ENCODE measurements at places on chromosomes 16 and 17.

- DNase-seq = no peak
Measured at GRCh38 chr16:9270941-9271340, 179.5 kb downstream of the HAPSTR1 start.

DNA sequence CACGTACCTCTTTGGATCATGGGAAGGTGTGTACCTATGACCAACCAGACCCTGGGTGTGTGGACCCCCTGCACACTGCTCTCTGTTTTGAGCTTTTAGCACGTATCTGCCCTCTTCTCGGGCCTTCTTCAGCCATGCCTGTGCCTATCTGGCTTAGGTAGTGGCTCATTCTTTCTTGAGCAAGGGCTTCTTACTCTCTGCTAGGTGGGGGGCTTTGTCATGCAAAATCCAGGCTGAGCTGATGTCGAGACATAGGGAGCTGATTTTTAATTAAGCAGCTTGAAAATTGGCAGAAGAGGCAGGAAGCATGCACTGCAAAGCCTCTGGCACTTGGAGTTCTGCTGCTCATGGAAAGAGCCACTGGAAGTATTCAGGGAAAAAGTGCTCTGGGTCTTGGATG is 181.6 kb upstream of the IRX6 start:
- no peak for DNase-seq

- no peak for DNase-seq
Measured at GRCh38 chr16:63618896-63619485, 1502.9 kb downstream of the CDH11 start.

DNA sequence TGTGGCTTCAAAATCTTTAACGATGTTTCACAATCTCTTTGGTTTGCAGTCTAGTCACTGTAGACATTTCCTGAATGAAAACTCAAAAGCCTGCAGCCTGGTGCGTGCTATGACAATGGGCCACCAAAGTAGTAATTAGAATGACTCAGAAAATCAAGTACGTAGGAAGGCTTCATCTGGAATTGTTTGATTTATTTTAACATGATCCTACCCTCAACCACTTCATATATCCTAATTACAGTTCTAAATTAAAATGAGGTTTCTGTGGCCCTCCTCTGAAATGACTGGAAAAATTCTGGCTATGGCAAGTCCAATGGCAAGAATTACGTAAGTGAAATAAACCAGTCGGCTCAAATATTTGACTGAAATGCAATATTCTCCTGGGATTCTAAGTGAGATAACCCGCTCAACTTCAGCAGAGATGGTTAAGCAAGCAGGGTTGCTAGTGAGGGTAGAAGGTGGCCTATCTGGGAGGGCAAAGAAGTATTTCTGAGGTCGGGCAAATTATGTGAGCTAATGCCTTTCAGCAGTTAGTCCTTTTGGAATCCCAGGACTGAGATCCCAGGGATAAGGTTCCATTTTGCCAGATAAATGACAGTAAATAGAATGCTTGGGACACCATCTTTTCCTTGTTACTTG is 145.6 kb upstream of the MYOCD start:
- no peak for DNase-seq

DNA sequence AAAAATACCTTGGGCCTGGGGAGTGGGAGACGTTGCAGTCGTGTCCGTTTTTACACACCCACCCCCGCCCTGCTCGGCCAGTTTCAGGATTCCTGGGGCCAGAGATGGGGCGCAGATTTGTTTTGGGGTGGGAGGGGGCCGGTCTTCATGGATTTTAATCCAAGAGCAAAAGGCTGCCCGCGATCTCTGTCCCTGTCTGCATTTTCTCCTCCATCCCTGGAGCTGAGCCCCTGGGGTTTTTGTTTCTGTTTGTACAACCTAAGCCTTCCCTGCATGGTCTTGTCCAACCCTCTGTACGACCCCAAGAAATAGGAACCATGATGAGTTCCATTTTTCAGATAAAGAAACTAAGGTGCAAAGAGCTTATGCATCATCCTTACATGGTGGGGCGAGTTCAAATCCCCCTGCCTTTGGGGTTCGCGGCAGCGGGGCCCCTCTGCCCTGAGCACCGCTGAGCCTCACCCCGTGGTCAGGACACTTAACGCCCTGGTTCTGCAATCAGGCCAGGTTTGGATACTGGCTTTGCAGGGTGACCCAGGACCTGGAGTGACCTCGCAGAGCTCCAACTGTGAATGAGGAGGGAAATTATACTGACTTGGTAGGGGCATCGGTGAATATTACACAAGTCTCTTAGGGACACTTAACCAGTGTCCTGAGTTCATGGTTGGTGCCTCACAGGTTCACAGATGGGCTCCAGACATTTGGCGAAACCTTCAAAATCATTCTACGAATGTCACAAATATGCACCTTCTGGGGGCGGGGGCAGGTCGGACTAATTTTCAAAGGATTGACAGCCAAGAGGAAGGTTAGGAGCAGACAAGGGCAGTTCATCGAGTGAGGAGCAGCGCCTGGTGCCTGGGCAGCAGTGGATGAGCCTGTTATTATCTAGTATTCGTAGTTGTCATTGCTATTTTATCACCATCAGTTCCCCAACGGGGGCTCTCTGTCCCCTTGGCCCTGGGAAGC is 4.1 kb upstream of the FOXF1 start:
- no peak for DNase-seq

- DNase-seq = no peak
Measured at GRCh38 chr17:11303773-11304394, 62.9 kb downstream of the SHISA6 start.

GRCh38 chr16:62225675-62226074 is 189.4 kb upstream of the CDH8 start:
- peak; percentile 64 for DNase-seq

DNA sequence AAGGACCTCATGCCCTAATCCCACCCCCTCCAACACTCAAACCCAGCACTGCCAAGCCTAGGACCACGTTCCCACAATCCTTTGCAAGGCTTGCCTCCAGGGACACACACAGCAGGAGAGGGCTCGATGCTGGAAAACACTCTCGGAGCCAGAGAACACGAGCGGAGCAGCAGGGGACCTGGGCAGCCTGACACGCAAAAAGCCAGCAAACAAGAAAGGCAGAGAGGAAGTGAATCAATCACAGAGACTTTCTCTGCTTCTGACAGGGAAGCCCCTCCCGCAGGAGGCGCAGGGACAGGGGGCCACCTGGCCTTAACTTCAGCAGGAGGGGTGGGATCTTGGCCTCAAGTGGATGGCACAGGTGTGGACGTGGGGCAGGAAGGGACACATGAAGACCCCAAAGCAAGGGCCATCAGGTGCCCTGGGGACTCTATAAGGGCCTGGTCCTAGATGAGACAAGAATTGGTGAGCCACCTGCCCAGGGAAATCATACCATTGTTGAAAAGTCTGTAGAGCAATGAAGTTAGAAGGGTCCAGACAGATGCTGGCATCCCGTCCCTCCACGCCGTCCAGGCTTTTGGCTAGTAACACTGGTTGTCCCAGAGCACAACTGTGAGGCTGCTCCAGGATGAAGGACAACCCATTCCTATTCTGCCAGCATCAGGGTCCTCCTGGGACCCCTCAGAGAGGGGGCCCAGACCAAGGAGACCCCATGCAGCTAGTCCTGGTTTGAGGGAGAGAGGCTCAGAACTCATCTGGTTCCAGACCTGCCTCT is 2.2 kb downstream of the SDK2 start:
- no peak for DNase-seq

Measured in endothelial cell (in vitro differentiated cells).